Activated gamma-delta T cell (primary cell): ENCODE measurements at places on chromosomes 1 and 21.

DNA sequence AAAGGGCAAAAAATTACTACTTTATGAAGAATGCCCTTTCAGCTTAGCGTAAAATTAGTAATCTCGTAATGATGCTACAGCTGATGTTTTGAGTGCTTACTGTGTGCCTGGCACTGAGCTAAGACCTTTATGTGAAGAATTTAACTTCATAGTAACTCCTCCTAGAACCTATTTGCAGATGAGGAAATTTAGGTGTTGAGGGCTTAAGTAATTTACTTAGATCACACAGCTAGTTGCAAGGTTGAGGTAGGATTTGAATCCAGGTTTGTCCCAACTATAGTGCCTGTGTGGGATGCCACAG, 1.4 kb downstream of the ZMYM4 start:
- no peak for DNase-seq

- DNase-seq: no peak
These were observed 866.3 kb upstream of the B3GALT2 start for GRCh38 chr1:194052514-194053338.

DNA sequence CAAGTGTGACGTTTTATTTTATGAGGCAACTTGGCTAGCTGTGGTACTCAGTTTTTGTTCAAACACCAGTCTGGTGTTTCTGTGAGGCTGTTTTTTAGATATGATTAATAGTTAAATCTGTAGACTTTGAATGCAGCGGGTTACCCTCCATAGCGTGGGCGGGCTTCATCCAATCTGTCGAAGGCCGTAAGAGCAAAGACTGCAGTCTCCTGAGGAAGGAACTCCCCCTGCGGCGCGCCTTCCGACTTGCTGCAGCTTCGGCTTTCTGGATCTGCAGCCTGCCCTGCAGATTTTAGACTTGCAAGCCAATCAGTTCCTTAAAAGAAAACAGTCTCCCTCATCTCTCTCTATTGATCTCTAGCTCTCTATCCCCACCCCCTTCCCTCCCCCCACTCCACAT, 4.2 kb upstream of the ZNF496 start:
- no peak for DNase-seq

GRCh38 chr1:101798417-101798816, 198.3 kb downstream of the OLFM3 start:
- no peak for DNase-seq

DNA sequence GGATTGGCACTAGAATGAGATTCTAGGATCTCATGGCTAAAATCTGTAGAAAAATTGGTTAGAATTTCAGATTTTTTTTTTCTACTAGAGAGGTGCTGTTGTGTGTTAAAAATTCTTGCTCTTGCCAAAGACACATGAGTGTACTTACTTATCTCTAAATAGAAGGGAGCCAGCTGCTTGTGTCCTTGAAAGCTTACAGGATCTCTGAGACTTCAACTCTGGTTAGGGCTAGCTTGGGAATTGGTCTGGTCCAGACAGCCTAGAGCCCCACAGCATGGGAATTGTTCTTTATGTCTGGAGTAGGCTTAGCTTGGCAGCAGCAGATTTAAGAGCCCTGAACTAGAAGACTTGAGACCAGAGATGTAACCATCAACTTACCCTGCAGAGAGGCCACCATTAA, 37.3 kb downstream of the MACO1 start:
- no peak for DNase-seq

GRCh38 chr21:14763695-14764064, 217.6 kb upstream of the SAMSN1 start:
- no peak for DNase-seq

DNA sequence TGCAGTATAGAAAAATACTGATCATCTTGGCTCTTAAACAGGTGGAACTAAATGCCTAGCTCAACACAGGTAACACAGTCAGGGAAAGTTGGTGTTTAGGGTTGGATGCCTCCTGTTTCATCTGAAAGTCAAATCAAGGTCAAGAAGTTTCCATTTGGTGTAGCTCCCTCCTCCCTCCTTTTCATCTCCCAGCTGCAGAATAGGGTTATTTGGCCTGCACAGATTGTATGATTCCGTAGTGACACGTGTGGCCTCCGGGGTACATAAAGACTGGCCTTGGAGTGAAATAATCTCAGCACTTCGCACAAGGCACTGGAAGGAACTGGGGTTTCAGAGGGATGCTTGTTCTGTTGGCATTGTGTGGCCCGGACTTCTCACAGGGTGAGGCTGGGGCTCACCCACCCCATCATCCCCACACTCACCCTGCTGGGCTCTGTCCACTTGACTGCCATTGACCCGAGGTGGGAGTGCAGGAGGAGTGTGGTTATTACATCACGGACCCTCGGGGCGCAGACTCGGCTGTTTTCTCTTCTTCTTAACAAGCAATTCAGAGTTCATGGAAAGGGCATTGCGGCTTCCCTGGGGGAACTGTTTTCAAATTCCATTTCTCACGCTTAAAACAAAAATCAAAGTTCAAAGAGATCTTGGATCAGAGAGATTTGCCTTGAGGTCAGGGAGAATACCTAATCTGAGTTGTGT, 18.4 kb downstream of the IGSF5 start:
- no peak for DNase-seq

DNA sequence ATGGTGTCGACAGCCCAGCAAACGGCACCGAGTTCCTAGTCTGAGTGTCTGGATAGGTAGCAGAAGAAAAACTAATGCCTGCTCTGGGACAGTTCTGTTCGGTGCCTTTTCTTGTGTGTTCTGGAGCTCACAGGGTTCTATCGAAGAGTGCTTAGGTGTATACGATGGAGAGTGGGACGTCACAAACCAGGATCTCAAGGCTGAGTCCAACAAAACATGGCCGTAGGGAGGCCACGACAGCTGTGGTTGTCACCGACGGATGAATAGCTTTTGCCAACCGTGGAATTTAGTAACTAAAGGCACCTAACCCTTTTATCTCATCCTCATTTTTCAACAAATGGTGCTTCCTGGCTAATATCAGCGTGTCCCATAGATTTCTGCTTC, 635 bp upstream of the SYNJ1 start:
- DNase-seq: no peak

DNA sequence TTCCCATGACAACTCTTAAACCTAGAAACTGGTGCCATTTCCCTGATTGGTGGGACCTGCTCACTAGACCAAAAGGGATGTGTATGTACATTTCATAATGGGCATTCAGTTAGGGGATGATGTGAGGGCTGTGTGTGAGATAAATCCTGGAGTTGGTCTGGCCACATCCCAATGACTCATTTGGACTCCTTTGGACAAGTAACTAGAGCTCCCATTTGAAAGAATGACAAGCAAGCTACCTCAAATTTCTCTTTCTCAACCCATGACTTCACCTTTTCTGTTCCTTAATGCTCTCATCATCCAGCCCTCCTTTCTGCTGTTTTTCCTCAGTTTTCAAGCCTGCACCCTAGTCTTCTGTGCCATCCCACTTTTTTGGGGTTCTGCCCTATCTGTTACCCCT, 27.9 kb downstream of the EBNA1BP2 start:
- DNase-seq: no peak

- DNase-seq: no peak
These were observed 4.7 kb downstream of the ELOA start for GRCh38 chr1:23748016-23748415.

GRCh38 chr1:32900956-32901822, at the start of gene TMEM54:
TMEM54 (minus strand) TSS chr1:32901389; CDS start chr1:32901238, 151 bp downstream.
- DNase-seq: no peak

GRCh38 chr21:23127973-23128372, 2129.8 kb downstream of the NCAM2 start:
- DNase-seq: no peak

GRCh38 chr1:8326265-8326664, 8.4 kb downstream of the SLC45A1 start:
- no peak for DNase-seq

DNA sequence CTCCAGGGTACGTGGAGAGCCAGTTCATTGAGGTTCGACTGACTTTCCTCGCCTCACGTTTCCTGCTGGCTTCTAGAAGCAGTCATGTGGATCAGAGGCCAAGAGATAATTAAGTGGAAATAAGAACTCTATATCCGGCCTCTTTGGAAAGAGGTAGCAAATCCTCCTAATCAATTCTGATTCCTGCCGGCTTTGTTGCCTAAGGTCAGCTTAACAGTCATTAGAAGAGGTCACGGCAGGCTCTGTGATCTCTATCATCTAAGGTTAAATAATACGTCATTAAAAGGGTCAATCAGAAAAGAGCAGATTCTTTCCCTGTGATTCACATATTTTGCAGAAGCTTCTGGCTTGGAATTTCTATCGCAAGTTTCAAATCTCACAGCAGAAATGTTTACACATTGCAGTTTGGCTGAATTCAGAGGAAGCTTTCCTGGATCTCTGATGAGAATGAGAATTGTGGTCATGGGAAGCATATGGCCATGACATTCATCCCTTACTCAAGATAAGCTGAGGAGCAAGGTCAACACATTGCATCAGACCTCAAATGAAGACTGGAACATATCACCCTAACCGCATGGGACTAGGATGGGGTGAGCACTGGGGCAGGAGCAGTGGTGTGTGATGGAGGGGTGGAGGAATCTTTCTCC, 189.4 kb downstream of the PBX1 start:
- DNase-seq: no peak

- DNase-seq: no peak
These were observed 469.6 kb downstream of the NPHP4 start for GRCh38 chr1:5522531-5523145.

DNA sequence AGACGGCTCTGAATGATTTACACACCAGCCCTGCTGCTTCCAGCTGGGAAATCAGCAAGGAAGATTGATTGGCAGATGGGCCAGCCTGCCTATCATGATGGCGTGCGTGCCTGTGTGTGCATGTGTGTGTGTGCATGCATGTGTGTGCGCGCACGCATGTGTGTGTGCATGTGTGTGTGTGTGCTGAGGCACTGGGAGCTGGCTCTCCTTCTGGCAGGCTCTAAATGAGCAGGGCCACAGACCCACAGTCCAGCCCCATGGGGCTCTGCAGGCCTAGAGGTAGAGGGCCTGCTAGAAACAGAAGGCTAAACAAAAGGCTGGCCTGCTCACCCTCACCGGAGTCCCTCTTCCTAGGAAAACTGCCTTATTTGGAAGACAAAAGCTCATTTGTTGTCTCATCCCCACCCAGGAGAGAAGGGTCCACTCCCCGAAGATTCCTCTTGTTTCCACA, 6.0 kb downstream of the KLHDC8A start:
- no peak for DNase-seq

DNA sequence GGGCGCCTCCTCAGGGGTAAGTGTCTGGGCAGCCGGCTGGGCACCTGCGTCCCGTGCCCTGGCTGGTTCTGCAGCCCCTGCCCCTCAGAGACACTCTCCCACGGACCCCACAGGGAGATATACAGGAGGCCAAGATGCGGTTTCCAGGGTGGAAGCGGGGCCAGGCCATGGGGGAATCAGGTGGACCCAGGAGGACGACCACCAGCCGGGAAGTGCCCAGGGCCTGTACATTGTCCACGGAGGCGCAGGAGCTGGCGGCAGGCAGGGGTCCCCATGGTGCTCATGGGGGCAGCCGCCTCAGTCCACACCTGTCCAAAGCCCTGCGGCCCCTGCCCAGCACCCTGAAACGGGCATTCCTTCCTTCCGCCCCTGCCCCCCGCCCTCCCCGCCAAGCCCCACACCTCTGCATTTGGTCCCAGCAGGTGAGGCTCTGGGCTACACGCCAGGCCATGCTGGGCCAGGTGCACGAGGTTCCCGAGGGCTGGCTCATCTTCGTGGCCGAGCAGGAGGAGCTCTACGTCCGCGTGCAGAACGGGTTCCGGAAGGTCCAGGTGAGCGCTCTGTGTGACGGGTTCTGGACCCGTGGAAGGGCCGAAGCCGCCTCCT, 36.7 kb downstream of the SLC19A1 start:
- no peak for DNase-seq

DNA sequence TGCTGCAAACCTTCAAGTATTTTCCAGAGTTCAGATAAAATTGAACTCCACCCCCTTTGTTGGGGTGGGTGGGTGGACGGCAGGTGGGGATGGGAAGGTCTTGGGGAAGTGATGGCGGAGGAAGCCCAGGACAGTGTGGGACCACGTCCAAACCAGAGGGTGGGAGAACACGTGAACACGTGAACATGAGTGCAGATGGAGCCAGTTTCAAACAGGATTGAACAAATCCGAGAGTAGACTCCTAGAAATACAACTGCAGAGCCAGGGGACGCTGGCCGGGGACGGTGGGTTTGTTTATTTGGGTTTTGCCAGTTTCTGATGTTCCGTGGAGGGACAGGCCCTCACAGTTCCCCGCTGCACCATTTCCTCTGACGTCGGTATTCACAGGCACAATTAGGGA, 2.9 kb downstream of the KRTAP10-2 start:
- no peak for DNase-seq

DNA sequence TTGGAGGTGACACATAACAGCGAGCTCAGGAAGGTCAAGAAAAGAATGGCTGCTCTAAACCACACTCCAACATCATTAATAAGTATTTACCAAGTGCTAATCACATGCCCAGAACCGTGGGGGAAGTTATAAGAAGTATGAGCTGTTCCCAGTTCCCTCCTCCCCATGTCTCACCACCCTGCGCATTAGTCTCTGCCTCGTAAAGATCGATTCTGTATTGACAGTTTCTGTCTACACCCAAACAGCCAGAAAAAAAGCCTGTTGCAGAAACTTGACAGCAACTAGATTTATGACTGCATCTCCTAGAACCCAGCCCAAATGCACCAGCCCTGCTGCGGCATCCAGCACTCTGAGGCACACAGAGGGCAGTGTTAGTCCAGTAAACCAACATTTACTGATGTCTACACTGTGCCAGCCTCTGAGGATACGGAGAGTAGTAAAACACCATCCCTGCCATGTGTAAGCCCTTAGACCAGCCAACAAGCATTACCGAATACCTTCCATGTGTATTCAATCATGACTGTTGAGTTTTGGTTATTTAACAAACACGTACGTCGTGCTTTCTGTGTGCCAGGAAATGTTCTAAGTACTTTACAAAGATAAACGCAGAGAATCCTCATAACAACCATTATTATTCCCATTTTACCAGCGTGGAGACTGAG, 63.6 kb upstream of the ZBTB40 start:
- no peak for DNase-seq

GRCh38 chr1:19528438-19528837, 43.1 kb upstream of the CAPZB start:
- DNase-seq: no peak

DNA sequence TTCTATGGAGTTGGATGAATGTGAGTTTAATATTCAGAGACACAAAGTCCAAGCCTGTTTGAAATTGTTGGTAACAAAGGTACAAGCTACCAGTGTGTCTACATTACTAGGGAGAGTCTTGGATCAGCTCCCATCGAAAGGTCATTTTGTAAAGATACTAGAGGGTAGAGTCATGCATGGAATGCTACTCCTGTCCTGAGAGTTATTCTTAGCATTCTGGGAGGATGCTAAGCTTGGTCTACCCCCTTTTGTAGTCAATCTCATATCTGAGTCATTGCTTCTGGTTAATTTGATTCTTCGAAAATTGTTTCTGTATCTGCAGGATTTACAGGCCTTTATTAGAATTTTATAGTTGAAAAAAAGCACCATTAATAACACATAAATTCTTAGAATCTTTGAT, 240.2 kb downstream of the ST6GALNAC3 start:
- no peak for DNase-seq

- DNase-seq: no peak
These were observed 52.1 kb downstream of the STYXL2 start for GRCh38 chr1:167145965-167146364.
